Ascending aorta (tissue), 2 donors: ENCODE measurements at places on chromosomes 6 and 20. TPM values are rescaled to one million over a fixed set of nuclear protein-coding genes. Genes with fewer than 3 reads are reported as not detected.

DNA sequence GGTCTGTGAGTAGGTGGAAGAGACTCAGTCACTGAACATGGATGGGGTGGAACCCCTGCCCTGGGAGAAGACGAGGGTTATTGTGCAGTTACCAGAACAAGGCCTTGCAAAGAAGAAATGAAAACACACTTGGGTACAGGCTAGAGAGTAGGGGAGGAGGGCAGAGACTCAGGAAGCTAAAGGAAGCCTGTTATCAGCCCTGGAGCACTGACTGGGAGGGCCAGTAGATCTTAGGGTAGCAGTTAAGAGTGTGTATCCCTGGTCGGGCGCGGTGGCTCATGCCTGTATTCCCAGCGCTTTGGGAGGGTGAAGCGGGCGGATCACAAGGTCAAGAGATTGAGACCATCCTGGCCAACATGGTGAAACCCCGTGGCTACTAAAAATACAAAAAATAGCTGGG is 74.4 kb downstream of the SASH1 start:
- no peak for DNase-seq

- no peak for DNase-seq
Observed at GRCh38 chr6:87182940-87183339, 27.6 kb downstream of the ZNF292 start.

DNA sequence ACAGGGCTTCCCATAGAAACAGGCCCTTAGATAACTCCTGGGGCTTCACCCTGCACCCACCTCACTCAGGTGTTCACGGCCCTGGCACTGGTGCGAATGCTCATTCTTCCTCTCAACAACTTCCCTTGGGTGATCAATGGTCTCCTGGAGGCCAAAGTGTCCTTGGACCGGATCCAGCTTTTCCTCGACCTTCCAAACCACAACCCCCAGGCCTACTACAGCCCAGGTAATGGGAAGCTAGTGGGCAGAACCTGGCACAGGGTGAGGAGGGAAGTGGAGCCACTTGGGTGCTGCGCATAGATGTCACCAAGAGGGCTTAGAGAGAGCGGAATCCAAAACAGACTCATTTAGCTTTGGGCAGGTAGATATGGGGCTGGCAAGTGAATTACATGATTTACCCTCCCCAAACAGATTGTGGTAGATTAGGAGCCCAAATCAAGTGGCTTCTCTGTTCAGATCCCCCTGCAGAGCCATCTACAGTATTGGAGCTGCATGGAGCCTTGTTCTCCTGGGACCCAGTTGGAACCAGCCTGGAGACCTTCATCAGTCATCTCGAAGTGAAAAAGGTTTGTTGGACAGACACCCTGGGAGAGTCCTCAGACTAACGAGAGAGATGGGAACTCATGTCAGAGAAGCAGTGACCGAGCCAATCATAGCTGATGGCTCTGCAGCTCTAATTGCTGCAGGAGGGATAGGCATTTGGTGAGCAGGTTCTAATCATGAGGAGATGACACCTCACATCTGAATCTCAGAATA is 8.5 kb downstream of the ABCC10 start:
- no peak for DNase-seq

- no peak for DNase-seq
Observed at GRCh38 chr6:63530182-63530581, 42.1 kb upstream of the LOC128125822 start.

DNA sequence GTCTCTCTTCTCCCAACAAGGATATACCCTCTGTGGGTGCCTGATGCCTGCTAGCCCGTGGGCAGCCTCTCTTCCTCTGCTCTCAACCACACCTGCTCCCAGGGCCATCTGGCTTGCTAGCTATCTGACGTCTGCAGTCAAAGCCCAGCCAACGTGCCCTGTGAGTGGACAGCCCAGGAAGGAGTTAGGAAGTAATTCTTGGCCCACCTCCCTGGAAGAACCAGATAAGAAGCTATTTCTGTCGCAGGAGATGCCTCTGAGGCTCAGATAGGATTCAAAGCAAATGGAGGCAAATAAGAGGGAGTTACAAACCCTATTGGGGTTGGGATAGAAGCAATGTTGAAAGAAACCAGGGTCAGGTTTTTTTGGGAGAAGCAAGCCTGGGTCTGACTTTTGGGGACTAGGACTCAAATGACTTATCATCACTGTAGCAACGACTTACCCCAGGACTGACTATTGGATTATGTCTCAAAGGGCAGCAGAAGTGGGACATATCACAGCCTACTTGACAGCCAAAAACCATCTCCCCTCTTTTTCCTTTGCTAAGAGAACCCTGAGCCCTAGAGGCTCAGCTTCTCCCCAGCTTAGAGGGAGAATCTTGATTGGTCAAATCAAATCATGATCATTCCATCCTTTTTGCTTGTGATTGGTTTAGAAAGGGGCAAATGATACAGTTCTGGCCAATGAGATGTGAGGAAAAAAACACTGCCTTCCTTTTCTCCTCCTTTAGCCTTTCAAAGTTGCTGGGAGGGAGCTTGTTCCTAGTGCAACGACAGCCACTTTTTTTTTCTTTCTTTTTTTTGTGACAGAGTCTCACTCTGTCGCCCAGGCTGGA is 18.0 kb upstream of the CDK5RAP1 start:
- DNase-seq, result peak; percentile 83

DNA sequence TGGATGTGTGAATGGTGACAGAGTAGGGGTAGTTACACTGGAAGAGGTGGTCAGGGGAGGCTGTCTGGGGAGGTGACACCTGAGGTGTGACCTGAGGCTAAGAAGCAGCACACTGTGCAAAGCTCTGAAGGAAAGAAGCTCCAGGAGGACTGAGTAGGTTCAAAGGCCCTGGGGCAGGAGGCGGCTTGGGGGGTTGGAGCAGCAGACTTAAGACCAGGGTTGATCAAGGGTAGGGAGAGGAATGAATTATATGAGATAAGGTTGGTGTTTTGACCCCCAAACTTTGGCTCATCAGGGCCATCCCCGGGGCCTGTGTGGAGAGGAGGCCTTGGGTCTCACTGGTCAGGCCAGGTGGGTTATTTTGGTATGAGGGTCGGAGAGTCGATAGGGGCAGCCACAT is 166.1 kb downstream of the GRM4 start:
- DNase-seq, result no peak

- DNase-seq, result no peak
Observed at GRCh38 chr6:35463292-35463691, 4.9 kb upstream of the RPL10A start.

- no peak for DNase-seq
Observed at GRCh38 chr6:8057793-8058192, 6.4 kb downstream of the BLOC1S5 start.

GRCh38 chr20:38805502-38805957 is at the start of gene PPP1R16B:
Gene PPP1R16B, plus strand, starts transcription at chr20:38805697. Its CDS starts 30,229 bp downstream, at chr20:38835926.
- DNase-seq, result no peak

The WFDC9 gene
- total RNA-seq, result not detected

DNA sequence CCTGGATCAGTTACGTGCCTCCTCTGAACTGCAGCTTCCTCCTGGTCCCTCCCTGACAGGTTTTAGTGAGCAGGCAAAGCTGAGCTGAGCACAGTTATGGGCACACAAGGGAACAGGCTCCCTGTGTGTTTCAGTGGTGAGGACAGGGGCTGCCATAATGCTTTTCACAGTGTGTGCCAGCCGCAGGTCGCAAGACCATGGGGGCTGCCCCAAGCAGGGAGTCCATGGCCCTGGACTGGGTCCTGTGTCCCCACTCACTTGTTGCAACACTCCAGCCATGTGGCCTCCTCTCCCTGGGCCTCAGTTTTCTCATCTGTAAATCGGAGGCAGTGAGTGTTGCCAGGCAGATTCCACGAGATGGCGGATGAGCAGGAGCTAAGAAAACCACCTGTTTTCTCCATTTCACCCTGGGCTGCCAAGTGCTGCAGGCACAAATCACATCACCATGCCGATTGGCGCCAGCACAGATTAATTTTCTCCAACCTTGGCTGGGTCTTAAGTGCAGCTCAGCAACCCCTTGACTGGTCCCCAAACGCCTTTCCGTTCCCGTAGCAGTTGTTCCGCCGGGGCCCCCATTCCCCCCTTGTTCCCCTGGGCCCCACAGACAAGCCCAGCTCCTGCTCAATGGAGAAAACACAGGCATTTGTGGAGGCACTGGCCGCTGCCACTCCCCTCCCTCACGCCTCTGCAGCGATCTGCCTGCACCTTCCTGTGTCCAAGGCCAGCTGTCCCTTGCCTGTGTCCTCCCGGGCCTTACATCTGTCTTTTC is 57.1 kb upstream of the NNAT start:
- peak; percentile 55 for DNase-seq

- DNase-seq, result no peak
Observed at GRCh38 chr20:676315-676937, 824 bp upstream of the SCRT2 start.

- DNase-seq, result peak; percentile 62
Observed at GRCh38 chr6:85923013-85923430, 280.3 kb upstream of the SYNCRIP start.

The CALHM4 gene
- not detected for total RNA-seq

The MTHFD1L gene
- 10.4 TPM for total RNA-seq

GRCh38 chr20:38875175-38875993 is 50.8 kb upstream of the FAM83D start:
- no peak for DNase-seq

- no peak for DNase-seq
Observed at GRCh38 chr20:22652681-22653588, 68.6 kb upstream of the FOXA2 start.

The TRIM31 gene
- total RNA-seq, result not detected

The EPB41L1 gene
- 16.7 TPM for total RNA-seq

DNA sequence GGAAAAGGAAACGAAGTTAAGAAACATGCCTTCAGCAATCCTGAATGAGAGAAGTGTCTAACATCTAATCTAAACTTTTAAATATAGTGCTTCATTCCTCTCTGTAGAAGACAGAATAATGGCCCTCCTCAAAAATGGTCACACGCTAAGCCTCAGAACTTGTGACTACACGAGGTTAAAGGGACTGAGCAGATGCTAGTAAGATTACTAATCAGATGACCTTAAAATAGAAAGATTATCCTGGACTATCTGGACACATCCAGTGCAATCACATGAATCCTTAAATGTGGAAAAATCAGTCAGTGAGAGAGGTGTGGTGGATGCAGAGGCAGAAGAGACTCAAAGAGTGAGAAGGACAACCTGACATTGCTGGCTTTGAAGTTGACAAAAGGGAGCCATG is 126.1 kb downstream of the TBX18 start:
- DNase-seq, result no peak

GRCh38 chr6:53892707-53893106 is 97.9 kb downstream of the LRRC1 start:
- no peak for DNase-seq

DNA sequence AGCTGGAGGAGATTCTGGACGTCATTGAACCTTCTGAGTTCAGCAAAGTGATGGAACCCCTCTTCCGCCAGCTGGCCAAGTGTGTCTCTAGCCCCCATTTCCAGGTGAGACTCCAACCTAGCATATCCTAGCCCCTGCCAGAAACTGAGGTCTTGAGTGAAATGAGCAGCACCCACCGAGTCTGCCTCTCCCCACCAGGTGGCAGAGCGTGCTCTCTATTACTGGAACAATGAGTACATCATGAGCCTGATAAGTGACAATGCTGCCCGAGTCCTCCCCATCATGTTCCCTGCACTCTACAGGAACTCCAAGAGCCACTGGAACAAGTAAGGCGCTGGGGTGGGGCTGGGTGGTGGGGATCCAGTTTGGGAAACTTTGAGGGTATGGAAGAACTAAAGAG is 4.6 kb downstream of the MEA1 start:
- no peak for DNase-seq

GRCh38 chr6:19157486-19157885 is 679.7 kb upstream of the ID4 start:
- no peak for DNase-seq

DNA sequence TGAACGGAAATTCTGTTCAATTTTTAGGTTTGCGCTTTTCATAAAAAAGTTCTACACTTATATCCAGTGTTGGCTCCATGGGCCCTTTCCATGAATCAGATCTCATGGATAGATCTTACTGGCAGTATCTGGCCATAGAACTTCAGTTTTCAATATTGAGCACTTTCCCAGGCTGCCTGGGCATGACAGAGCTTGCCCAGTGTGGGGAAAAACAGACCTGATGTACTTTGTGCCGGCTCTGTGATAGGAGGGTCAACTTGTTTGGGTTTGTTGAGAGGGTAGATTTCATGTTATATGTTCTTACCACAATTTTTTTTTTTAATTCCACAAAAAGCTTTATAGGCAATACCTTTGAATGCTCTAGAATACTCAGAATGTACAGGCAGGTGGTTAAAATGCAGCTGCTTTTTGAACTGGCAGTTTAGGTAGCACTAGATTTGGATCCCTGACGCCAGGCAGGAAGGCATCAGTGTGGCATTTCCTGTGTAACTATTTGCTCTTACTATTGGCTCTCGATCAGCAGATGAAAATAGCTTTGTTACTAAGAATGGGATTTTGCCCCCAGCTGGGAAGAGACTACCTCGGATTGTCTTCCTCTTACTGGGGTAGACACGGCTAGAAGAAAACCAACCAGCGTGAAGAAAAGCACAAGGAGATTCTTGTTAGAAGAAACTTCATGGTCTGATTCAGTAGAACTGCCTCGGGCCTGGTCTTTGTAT is 404.9 kb upstream of the SOX4 start:
- no peak for DNase-seq

DNA sequence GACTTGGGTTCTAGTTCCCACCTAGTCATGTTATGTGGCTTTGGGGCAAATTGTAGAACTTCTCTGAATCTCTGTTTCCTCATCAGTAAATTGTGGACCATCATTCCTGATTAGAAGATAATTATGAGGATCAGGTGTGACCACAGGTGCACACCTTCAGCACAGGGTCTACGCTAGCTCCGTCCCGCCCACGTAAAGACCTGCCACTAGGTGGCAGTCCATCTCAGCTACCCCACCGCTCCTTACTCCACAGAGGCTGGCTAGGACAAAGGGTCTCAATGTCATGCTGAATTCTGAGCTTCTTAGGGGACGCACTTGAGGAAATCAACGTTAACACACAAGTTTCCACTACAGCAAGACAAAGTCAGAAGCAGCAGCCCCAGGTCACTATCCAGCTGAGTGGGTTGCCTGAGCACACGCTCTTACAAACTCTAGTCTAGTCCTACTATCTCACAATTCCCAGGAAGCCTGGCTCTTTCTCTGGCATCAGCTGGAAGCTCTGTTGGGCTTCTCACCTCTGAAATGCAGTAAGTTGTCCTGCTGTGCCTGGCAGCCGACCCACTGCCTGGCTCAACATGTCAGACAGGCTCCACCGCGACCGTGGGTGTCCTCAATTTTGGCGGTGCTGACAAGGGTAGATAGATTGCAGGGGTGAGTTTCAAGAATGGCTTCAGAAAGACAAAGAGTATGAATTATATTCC is 2.0 kb upstream of the PLCG1 start:
- no peak for DNase-seq

The NOTCH4 gene
- 198 TPM for total RNA-seq

DNA sequence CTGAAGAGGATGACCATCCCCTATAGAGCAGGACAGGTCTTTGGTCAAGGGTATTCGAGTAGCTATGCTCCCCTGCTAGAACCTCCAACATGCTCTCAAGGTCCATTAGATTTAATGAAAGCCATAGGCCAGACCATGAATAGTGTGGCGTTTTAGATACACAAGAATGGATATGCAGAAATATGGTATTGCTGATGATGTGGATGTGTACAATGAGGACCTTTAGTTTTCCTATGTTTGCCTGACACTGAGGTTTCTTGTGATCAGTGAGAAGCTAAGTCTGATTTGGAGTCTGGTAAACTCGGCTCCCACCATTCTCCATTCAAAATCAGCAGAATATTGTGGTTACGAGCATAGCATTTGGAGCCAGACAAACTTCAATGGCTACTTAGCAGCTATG is 125.6 kb downstream of the TSHZ2 start:
- DNase-seq, result no peak
